ENCODE measurements at places on chromosomes 16 and 17.

DNA sequence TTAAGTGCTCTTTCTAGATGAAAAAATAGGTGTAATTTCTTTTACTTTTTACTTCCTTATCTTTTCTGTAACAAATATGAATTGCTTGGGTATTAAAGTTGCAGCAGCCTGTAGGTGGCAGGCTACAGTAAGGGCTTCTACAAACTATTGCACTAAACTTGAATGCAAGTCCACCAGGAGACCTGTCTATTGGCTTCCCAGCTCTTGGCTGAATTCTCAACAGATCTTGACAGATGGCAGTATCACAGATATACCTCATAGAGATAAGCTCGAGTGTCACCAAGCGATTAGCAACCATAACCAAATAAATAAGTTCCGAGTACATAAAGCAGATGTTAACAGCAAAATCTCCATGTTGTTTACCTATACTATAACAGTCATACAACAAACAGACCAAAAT is 5.9 kb downstream of the BBS2 start:
- no peak for DNase-seq

GRCh38 chr17:10197362-10197720 is 1.1 kb downstream of the GAS7 start:
- DNase-seq, result no peak

DNA sequence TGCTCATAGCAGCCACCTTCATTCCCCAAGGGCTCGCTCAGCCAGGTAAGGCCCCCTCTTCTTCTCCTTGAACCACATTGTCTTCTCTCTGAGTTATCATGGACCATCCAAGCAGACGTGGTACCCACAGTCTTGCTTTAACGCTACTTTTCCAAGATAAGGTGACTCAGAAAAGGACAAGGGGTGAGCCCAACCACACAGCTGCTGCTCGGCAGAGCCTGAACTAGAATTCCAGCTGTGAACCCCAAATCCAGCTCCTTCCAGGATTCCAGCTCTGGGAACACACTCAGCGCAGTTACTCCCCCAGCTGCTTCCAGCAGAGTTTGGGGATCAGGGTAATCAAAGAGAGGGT is 272 bp downstream of the CCL2 start:
- DNase-seq, result no peak

DNA sequence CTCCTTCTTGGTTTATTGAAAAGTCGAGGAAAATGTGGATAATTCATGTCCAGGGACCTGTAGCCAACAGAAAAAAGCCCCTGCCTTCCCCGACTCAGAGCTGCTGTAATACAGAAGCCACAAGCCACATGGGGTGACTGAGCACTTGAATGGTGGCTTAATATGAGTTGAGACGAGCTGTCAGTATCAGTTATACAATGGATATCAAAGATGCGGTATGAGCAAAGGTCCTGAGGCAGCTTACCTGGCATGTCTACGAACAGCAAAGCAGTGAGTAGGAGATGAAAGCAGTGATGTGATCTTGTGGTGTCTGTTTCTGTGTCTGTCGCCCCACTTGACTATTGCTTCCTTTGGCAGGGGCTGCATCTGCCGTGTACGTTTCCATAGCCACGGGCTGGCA is 12.2 kb upstream of the RMI2 start:
- no peak for DNase-seq

DNA sequence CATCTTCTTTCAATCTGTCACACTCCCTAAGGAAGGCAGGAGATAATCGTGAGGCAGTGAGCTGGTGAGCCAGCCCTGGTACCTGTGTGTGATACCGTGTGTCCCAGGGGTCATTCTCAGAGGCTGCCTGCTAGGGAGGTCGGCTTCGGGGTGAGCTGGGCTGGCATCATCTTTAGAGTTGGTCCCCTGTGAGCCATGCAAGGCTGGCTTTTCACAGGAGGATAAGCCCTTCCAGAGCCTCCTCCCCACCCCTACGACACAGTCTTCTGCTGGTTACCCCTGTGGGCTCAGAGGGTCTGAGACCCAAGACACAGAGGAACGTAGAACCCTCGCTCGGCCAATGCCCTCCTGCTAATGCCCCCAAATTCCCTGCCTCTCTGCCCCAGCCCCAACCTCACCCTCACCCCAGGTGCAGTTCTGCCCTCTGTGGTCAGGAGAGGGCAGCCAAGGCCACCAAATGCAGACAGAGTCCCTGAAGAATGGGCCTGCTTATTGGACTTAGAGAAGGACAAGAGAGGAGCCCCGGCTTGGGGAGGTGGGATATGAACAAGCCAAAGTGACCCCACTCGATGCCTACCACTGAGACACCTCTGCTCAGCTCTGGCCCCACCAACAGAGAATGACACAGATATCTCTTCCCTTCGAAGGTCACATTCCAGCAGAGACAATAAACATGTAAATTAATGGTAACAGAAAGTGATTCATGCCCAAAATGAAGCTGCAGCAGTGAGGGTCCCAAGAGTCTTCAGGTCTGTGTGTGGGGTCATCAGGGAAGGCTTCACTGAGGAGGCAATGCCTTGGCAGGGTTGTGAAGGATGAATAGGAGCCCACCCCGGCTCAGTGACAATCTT is 80.8 kb upstream of the CCL1 start:
- no peak for DNase-seq

DNA sequence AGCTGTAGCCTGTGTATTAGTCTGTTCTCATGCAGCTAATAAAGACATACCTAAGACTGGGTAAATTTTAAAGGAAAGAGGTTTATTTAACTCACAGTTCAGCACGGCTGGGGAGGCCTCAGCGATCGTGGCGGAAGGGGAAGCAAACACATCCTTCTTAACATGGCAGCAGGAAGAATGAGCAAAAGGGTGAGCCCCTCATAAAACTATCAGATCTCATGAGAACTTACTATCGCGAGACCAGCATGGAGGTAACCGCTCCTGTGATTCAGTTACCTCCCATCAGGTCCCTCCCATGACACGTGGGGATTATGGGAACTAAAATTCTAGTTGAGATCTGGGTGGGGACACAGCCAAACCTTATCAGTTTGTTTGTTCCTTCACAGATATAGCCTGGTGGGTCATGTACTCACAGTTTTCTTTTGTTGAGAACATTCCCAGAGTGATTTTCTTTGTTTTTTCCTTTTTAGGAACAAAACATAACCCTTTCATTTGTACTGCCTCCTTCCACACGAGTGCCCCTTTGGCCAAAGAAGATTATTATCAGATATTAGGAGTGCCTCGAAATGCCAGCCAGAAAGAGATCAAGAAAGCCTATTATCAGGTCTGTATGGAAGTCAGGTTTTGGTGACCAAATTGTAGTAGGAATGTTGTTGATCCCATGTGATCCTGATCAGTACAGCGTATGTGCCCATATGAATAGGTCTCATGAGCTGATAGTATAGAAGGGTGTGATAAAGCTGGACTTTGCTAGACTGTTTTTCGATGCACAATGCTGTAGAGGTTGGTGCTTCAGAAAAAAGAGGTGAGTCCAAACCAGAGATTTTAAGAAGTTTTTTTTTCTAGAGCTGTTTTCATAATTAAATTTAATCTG is 8.5 kb downstream of the DNAJA3 start:
- no peak for DNase-seq

DNA sequence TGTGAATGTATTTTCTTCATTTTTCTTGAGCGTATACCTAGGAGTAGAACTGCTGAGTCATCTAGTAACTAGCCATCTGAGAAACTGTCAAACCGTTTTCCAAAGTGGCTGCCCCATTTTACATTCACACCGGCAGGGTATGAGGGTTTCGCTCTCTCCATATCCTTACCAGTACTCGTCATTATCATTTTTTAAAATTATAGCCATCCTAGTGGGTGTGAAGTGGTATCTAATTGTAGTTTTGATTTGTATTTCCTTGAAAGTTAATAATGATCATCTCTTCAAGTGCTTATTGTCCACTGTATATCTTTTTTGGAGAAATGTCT is 6.0 kb downstream of the RNF157 start:
- DNase-seq, result no peak

All from activated CD4-positive, CD25-positive, alpha-beta regulatory T cell treated with anti-CD3 and anti-CD28 coated beads, Interleukin-2, amount 50 U/mL, for 72 hours (primary cell).